ENCODE measurements at places on chromosomes 5 and 9.

- DNase-seq, result no peak
Measured at GRCh38 chr5:42691413-42691937, 65.1 kb upstream of the CCDC152 start.

GRCh38 chr5:33984671-33985124 lies at the start of gene SLC45A2:
SLC45A2 (minus strand) TSS chr5:33984693; CDS start chr5:33984583, 110 bp downstream.
- DNase-seq, result no peak

GRCh38 chr9:17031546-17031945 lies 103.3 kb upstream of the CNTLN start:
- no peak for DNase-seq

GRCh38 chr5:181205761-181206649 lies 1.0 kb upstream of the TRIM7 start:
- no peak for DNase-seq

DNA sequence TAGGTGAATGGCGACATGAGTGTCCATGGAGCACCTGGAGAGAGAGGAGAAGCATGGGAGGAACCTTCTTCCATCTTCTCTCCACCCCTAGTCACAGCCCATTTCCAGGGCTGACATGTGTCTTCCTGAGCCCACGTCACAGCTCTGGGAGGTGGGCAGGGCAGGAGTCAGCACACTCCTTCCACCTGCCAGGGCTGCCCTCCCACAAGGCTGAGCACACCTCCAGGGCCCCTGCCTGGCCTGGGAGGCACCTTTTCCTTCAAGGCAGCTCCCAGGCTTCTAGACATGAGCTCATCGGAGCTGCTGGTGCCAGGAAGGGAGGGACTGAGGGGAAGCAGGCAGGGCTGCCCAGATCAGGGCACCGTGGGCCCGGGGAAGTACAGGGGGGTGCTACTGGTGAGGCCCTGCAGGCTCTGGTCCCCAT lies 13.6 kb upstream of the SYNPO start:
- DNase-seq, result no peak

DNA sequence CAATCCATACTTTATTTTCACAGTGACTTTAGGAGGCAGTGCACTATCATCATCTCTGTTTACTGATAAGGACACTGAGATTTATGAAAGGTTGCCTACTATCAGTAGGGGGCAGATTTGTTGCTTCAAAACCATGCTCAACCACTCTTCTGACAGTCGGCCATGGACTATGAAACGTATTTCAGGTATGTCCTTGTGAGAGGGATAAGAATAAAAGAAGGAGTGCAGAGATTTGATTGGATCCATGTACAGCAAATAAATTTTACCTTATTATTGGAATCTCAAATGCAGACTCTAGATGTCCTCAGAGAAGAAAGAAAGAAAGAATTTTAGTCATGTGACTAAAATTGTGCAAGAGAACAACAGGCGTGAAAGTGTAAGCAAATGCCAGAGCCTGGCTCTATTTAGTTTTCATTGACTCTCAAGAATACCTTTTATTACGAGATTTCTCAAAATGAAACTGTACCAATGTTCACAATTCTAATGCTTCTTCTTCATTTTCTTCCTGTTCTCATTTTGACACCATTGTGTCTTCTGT lies 296.6 kb upstream of the RASA1 start:
- no peak for DNase-seq

GRCh38 chr5:88142636-88142885 lies 126.1 kb downstream of the TMEM161B start:
- no peak for DNase-seq

- DNase-seq, result no peak
Measured at GRCh38 chr9:93920131-93920800, 34.9 kb downstream of the BARX1 start.

DNA sequence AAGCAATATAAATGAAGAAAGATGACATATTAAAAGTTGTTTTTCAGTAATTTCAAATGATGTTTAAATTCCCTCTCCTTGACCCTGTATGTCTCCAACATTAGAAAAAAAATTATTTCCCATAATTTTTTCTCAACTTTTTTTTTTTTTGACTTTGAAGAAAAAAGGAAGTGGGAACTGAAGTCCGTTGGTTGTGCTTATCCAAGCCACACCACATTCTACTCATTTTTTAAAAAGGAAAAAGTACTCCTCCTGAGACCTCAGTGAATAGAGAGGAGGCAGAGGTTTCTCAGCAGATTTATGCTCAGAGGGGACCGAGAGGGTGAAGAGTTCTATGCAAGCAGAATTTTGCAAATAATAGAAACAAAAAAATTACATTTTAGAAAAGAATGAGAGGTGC lies 123.3 kb downstream of the PCSK5 start:
- DNase-seq, result no peak

- no peak for DNase-seq
Measured at GRCh38 chr5:92041911-92042660, 659.0 kb upstream of the ARRDC3 start.

- DNase-seq, result no peak
Measured at GRCh38 chr5:27158775-27159174, 120.4 kb upstream of the CDH9 start.

DNA sequence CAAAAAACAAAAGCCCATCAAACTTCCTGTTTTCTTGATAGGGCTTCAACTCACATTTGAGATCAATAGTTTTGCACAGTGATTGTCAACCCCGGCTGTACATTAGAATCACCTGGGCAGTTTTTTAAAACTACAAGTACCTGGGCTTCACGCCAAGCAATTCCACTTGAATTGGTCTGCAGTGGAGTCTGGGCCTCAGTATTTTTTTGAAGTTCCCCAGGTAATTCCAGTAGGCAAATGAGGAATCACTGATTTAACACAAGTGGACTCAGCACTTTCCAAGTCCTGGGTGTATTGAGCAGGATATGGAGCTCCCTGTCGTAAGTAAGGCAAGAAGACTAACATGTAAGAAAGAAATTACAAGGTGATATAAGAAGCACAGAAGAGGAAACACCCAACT lies 14.8 kb upstream of the SMIM15 start:
- DNase-seq, result no peak

DNA sequence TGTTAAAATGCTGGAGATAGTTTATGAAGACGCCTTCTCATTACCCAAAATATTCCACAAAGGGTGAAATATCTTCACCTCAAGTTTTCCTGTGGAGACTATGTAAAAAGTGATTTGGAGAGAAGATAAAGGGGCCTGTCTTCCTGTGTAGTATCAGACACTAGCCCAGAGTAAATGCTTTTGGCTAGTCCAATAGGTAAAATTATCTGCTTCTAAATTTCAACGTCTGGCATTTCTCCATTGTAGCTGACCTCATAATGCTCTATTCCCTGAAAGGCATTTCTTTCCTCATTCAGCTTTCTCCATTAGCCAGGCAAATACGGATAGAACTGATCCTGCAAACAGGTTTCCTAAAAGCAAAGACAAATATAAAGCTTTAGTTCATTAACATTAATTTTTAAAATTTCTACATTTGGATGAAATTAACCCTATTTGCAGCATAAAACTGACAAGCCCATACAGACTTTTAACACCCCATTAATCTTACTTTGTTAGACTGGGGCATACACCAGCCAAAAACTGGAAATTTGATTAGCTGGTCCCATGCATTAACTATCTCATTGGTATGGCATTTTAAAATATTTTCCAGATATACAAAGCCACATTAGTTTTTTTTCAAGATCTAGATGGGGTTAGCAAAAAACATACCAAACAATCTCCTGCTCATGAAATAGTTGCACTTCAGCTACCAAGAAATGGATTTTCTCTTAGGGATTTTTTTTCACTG lies 548.8 kb downstream of the EFNA5 start:
- DNase-seq, result no peak

- no peak for DNase-seq
Measured at GRCh38 chr9:5994493-5994892, 20.9 kb downstream of the RANBP6 start.

DNA sequence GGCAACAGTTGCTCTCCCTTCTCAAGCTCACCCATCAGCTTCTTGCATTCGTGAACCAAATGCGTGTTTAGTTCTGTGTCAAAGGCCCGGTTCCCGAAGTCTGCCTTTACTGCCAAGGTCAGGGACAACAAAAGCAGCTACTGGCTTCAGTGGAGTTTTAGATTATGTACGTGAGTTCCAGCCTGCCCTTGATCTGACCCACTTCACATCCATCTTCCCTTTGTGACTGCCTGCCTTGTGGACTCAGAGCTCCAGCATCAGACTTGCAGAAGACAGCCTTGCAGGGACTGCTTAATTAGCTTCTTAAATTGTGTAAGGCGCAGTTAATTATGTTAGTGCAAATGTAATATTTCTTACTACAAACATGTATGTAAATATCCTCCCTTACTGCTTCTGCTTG lies 774.7 kb upstream of the EDIL3 start:
- no peak for DNase-seq

DNA sequence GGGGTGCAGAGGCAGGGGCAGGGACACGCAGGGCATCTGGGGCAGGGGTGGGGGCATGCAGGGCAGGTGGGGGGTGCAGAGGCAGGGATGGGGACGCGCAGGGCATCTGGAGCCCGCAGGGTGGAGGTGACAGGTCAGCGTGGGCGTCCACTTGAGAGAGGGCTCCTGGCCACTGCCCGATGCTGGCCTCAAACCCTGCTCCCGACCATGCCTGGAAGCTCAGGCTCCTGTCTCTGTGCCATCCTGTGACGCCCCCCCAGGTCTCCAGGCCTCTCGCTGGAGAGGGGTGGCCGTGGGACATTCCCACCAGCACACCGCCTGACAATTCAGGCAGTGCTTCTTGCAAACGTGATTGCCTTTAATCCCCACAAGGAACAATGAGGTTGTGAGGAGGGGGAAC lies 33.0 kb downstream of the ZDHHC11B start:
- DNase-seq, result no peak

GRCh38 chr9:130185017-130185416 lies 12.8 kb downstream of the NCS1 start:
- DNase-seq, result no peak

DNA sequence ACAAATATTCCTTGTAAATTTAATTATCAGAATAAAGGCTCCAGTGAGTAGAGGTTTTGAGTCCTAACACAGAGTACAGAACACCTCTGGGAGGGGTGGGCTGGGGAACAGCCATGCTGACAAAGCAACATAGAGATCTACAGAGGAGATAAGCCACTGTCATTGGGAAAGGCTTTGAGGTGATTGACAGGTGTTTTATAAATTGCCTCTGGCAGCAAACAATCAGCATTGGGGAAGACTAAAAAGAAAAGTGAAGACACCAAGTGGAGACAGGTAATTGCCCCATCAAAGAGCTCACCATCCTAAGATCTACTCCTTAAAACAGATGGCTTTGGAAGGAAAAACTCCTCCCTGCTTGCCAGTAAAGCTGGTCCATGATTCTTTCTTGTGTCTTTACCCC lies 189.7 kb upstream of the TLE4 start:
- DNase-seq, result no peak

GRCh38 chr5:140391312-140391711 lies 10.3 kb upstream of the ANKHD1 start:
- no peak for DNase-seq
